GM20000 (cell line): ENCODE measurements at places on chromosomes 1 and 21.
A peak's percentile ranks its signal among the peaks of the same experiment; 100 is the strongest.

DNA sequence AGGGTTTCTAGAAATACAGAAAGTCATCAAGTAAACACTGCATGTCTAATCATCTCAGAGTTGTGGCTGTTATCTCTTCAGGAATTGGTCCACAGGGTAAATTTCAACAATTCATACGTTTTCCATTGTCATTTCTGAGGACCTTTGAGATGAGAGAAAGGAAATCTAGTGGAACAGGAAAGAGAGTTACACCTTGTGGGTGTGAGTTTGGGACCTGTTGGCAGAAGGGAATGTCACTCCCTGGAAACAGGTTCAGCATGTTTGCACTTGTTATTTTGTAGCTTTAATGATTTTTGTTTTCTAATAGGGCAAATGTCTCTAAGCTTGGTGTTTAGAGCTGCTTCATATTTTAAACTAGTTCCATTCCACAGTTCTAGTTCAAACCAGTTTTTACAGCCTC, 5.6 kb downstream of the TMEM167B start:
- DNase-seq, result no peak

GRCh38 chr1:235945775-235946570, 79.3 kb upstream of the LYST start:
- peak; percentile 56 for DNase-seq

DNA sequence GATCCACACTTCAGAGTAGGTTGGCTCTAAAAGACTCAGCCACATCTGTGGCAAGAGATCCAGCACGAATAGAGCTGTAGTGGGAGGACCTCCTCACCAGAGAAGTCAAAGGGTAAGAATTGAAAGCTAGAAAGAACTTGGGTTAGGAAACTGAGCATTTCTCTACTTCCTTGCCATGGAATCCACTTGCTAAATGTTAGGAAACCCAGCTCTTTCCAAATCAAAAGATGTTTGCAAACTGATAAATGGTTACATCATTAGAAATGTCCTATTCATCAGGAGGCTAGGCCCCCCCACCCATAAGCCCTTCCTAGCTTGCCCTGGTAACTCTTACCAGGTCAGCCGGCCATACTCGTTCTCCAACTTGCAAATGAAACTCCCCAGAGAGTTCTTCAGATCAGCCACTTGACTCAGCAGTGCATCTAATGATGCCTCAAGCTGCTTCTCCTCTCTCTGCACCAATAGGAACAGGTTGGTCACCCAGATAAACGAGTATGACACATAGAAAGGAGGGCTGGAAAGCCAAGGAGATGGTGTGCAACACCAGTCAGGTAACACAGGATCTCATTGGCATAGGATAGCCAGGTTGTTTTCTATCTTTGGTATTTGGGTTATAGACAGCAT, 1.5 kb downstream of the MED8 start:
- no peak for DNase-seq

GRCh38 chr1:155196893-155197638, 10.6 kb downstream of the THBS3 start:
- no peak for DNase-seq

DNA sequence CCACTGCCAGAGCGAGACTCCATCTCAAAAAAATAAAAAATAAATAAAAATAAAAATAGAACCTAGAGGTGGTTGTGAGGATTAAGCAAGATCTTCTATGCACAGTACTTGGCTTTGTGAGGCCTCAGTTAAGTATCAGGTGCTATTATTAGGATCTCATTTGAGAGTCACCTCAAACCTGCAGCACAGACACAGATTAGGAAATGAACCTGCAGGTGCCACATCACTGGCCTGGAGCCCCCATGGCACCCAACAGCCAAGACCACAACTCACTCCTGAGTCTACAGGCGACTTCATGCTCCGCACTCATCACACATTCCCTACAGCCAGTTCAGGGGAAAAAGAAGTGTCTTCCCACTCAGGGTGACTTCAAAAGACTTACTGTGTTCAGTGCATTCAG, 176.8 kb downstream of the SLC45A1 start:
- no peak for DNase-seq

DNA sequence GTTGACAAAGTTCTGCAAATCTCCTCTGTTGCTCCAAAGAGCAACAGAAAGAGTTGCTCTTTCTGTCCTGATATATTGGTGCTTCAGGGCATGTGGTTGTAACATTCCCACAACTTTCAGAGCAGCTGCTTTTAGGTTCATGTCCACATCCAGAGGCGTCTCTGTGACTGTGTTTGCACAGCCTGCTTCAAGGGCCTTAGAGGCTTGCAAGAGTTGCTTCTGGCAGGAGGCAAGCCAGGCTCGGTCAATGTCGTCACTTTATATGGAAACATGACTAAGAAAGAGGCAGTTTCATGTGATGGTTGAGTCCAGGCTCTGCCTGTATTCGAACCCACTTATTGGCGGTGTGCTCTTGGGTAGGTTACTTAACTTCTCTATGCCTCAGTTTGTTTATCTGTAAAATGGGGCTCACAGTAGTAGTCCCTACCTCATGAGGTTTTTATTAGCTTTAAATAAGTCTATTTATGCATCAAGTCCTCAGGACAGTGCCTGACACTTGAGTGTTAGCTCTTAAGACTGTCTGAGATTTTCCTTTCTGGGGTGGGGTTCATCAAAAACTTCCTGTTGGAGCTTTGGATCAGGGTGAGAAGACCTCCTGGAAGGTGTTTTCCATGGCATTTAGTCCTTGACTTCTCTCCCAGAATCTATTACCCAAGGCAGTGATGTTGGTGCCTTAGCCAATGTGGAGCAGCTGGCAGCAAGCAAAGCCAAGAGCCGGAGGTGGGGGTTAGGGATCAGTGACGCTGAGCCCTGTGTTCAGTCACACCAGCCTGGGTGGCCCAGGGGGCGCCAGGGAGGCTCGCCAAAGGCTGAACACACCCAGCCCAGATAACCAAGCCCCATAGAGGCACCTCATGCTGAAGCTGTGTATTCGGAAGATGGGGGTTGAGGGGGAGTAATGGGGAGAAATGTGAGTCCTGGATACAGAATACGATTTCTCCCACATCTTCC, 18.9 kb downstream of the LHX4 start:
- DNase-seq, result no peak

DNA sequence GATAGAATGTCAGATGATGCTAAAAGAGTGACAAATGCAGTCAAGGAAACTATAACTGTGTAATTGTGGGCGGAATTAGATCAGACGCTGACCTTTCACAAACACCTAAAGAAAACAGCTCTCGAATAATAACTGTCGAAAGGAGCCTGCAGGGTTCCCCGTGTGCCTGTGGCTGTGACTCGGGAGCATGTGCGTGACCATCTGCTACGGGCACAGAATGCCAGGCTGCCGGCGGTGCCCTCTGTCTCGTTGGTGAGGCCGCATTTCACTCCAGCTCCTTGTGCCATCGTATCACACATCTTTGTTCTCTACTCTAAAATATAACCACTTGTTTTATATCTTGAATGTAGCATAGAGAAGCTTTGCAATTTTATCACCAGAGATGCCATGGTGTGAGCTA, 267.8 kb upstream of the FMN2 start:
- DNase-seq, result no peak

- no peak for DNase-seq
Measured at GRCh38 chr1:202498542-202498941, 150.0 kb downstream of the PPP1R12B start.

DNA sequence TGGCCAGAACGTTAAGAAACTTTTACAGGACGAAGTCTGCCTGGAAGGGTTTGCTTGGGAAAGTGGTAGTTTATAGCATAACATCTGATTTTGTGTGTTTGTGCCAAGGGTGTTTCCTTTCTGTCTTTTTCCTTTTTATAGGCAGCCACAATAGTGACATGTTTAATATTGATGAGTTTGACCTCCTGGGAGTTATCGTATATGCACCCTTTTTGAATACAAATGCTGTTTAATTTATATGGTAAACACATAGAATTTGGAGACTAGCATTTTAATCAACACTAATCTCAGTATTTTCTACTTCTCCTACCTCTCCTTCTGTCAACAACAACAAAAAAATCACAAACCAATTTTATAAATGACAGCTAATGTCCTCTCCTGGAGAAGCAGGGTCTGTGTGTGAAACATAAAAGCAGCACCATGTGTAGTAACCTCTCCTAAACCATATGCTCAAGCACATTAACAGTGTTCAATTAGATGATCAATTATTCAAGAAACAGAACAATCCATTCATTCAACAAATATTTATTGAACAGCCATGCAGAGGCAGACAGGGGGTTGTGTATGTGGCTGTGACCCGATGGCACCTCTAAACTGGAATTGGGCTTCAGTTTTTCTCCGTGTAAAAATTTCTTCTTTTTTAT, 604 bp upstream of the FMN2 start:
- no peak for DNase-seq

DNA sequence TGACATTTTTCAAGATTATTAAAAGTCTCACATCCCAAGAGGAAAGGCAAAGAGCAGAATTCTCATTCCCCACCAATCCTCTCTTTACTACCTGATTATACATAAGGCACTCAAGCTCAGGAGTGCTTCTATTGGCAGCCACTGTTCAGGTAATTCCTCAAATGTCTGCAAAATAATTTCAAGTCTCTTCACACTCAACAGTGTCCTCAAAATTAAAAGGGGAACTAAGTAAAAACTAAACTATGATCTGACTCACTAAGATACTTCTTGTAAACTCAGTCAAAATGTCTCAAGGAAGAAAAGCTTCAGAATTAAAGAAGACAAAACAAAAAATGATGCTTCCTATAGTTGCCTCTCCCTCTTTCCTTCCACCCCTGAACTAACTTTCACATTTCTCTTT, 135.6 kb downstream of the GPATCH2 start:
- peak; percentile 20 for DNase-seq

DNA sequence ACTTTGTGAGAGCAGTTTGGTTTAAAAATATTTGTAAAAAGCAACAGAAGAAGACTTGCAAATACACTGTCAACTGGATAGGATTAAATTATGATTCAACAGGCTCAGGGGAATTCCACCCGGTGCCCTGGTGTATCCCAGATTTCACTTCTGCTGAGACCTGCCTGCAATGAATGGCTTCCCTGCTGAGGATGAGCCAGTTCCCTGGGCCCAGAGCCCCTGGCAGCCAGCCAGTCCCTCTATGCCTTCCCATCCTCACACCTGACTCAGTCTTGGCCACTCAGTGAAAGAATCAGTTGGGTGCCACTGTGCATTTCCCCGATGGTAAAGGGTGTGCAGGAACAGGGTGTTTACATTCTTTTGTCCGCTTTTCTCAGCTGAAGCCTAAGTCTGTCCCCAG, 64.4 kb downstream of the KCTD3 start:
- DNase-seq, result no peak

DNA sequence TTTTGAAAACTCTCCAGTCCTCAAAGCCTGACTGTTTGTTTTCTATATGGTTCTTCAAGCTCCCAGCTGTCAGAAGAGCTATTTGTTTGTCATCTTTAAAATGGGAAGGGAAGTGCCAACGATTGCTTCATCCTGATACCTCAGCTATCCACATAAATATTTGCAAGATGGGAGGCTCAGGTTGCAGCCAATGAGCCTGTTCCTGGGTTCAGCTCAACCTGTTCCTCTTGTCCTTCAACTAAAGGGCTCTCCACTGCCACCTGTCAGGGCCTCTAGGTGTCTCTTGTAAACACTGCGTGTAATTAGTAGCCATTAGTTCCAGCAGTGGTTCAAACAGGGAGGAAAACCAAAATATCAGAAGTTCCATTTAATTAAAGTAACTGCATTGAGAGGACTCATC, 445.1 kb downstream of the AJAP1 start:
- DNase-seq, result no peak

DNA sequence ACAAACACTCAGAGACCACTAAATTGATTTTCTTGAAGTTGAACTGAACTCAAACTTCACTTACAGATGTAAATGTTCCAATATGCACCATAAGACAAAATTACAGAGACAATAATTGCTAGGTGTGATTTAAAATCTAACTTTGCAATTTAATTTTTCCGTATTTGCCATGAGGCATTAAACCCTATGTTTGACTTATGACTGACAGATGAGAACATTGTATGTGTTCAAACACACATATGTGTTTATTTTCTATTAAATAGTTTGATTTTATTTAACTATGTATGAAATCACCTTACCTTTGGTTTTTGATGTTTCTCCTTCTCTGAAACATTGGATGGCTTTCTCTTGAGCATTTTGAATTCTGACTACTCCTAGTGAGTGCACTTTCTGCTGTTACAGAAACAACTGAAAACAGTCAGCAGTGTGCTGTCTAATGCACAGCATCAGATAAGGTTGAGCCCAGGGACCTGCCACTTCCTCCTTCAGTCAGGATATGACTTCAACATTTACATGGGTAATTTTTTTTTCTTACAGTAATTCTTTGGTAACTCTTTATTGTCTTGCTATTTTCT, at the start of gene SAMSN1:
Gene SAMSN1, minus strand, starts transcription at position 410 of the 575 bp plus-strand sequence. Its CDS starts 54 bp downstream, at position 356.
- DNase-seq, result peak; percentile 60

DNA sequence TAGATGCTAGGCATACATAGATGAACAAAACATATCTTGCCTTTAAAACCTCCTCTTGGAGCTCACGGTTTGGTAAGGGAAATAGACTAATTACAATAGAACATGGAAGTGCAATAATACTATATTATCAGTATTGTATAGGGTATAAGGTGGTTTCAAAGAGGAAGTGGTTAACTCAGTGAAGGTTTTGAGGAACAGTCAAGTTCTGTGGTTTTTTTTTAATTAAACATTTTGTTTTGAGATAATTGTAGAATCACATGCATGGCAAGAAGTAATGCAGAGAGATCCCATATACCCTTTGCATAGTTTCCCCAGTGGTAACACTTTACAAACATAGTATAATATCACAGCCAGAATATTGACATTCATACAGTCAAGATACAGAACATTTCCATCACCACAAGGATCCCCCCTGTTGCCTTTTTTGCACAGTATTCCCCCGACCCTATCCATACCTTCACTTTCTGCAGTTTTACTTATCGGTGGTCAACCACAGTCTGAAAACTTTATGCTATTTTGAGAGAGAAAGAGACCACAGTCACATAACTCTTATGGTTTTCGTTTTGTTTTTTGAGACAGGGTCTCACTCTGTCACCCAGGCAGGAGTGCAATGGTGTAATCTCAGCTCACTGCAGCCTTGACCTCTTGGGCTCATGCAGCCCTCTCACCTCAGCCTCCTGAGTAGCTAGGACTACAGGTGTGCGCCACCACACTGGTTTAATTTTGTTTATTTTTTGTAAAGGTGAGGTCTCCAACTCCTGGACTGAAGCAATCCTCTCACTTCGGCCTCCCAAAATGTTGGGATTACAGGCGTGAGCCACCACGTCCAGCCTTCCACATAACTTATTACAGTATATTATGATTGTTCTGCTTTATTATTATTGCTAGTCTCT, 60.5 kb upstream of the KIAA1614 start:
- no peak for DNase-seq

- no peak for DNase-seq
Measured at GRCh38 chr1:28582248-28582615, 9.8 kb upstream of the RAB42 start.

GRCh38 chr21:39153842-39154241, 29.4 kb downstream of the PSMG1 start:
- no peak for DNase-seq
